Mucosa of descending colon (tissue), 3 donors: ENCODE measurements at places on chromosomes 5 and 9. TPM values are rescaled to one million over a fixed set of nuclear protein-coding genes. Genes with fewer than 3 reads are reported as not detected.
A peak's percentile ranks its signal among the peaks of the same experiment; 100 is the strongest.

DNA sequence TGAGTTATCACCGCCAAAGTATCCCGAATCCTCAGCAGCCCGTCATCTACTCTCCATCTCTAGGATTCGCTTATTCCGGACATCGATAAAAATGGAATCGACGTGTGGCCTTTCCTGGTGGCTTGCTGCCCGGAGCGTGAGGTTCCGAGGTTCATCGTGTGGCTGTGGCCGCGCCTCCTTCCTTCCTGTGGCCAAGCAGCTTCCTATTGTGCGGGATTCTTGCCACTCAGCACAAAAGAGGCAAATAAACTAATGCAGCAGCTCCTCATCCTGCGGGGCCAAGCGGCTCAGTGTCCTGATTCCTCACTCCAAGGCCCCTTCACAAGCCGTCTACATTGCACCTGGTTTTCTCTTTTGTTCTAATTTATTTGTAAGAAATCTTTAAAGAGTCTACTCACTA is 800.9 kb downstream of the CDH9 start:
- DNase-seq: no peak

- DNase-seq: peak; percentile 66
Observed at GRCh38 chr9:128011071-128011817, 30.5 kb upstream of the EEIG1 start.

GRCh38 chr9:87069690-87070089 is 122.4 kb upstream of the GAS1 start:
- DNase-seq: no peak

The PTGES gene
- total RNA-seq: 10.8 TPM

The FLT4 gene
- 6.0 TPM for total RNA-seq

GRCh38 chr5:29462241-29462640 is 1731.2 kb upstream of the CDH6 start:
- DNase-seq: no peak

- DNase-seq: no peak
Observed at GRCh38 chr5:31638345-31638744, 586 bp upstream of the PDZD2 start.
